ENCODE measurements at places on chromosomes 6 and 20. TPM values are rescaled to one million over a fixed set of nuclear protein-coding genes. Genes with fewer than 3 reads are reported as not detected.

The LCA5 gene
- total RNA-seq: 0.26 TPM

The ZSCAN31 gene
- 3.2 TPM for total RNA-seq

The OPN5 gene
- total RNA-seq: not detected

The FRK gene
- total RNA-seq: 1.5 TPM

The EPHA7 gene
- 0.05 TPM for total RNA-seq

The BFSP1 gene
- 6.0 TPM for total RNA-seq

The BPIFB4 gene
- total RNA-seq: not detected

The C6orf52 gene
- 2.3 TPM for total RNA-seq

The TOX2 gene
- total RNA-seq: 9.2 TPM

The ERVFRD-1 gene
- not detected for total RNA-seq

The OPRM1 gene
- not detected for total RNA-seq

The SFTA2 gene
- total RNA-seq: not detected

The GRM1 gene
- 0.07 TPM for total RNA-seq

The SIRPD gene
- total RNA-seq: not detected

The ZDHHC14 gene
- 3.2 TPM for total RNA-seq

The ULBP1 gene
- total RNA-seq: 0.80 TPM

The FAM50B gene
- total RNA-seq: 3.9 TPM

The KCNB1 gene
- 0.51 TPM for total RNA-seq

The CST8 gene
- not detected for total RNA-seq

The PRR18 gene
- total RNA-seq: not detected

The COL11A2 gene
- total RNA-seq: 0.90 TPM

The MUC21 gene
- not detected for total RNA-seq

The SLC17A2 gene
- not detected for total RNA-seq

The HIVEP1 gene
- total RNA-seq: 12.6 TPM

The SAPCD1 gene
- 3.7 TPM for total RNA-seq

The C20orf202 gene
- total RNA-seq: not detected

The ANKEF1 gene
- total RNA-seq: 7.6 TPM

The MEI4 gene
- not detected for total RNA-seq

The ZNF217 gene
- total RNA-seq: 22.6 TPM

The RNF39 gene
- total RNA-seq: not detected

The HMGCLL1 gene
- total RNA-seq: 0.07 TPM

The ZC2HC1B gene
- total RNA-seq: not detected

The LY6G6F gene
- not detected for total RNA-seq

The SNTA1 gene
- total RNA-seq: 7.9 TPM

The KCNK16 gene
- not detected for total RNA-seq

The TDRD6 gene
- not detected for total RNA-seq

The MCHR2 gene
- not detected for total RNA-seq

The SHLD1 gene
- total RNA-seq: 8.1 TPM

The SPAG4 gene
- total RNA-seq: 4.5 TPM

The SPTLC3 gene
- total RNA-seq: not detected

The GPR6 gene
- total RNA-seq: not detected

The WFDC10B gene
- not detected for total RNA-seq

The GNMT gene
- not detected for total RNA-seq

The PLN gene
- total RNA-seq: not detected

The HMGA1 gene
- total RNA-seq: 627 TPM

The F13A1 gene
- total RNA-seq: not detected

The FOXF2 gene
- 28.8 TPM for total RNA-seq
